Mesothelial cell of epicardium (in vitro differentiated cells): ENCODE measurements at places on chromosomes 5 and 9. TPM values are rescaled to one million over a fixed set of nuclear protein-coding genes. Genes with fewer than 3 reads are reported as not detected.

DNA sequence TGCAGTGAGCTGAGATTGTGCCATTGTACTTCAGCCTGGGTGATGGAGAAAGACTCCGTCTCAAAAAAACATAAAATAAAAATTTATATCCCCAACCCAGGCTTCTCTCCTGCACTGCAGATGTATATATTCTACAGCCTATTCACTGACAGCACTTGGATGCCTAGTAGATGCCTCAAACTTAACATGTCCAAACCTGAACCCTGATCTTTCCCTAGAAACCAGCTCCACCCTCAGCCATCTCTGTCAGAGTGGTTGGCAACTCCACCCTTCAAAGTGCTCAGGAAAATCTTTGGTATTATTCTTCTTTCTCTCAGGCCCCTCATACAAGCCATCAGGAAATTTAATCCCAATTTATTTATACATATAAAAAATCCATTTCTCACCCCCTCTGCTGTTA, 36.9 kb upstream of the TXN start:
- DNase-seq = no peak

- DNase-seq = no peak
Observed at GRCh38 chr5:117072439-117072838, 497.8 kb upstream of the SEMA6A start.

The NSG2 gene
- not detected in 3 replicates for total RNA-seq

DNA sequence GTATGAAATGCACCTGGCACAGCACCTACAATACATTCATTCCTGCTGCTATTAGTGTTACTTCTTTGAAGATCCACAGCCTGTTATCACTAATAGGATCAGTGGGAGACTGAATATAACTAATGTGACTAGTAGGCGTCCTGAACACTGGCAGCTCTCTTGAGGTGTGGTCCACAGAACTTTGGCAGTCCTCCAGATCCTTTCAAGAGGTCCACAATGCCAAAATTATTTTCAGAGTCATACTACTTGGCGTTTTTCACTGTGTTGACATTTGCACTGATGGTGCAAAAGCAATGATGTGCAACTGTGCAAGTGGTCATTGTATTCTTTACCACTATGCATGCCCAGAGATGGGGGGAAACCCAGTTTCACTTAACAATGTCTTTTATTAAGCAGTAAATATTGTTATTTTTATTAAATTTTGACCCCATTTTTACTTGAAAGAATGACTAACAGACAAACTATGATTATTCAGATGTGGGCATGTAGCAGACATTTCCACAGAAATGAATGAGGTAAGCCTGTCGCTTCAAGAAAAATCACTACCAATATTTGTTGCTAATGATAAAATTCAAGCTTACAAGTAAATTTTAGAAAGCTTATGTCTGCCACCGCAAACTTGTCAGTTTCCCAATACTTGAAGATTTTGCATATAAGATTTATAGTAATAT, 48.9 kb downstream of the ADRB2 start:
- no peak for DNase-seq

The SLC27A6 gene
- total RNA-seq = 26.3 to 30.0 TPM (median 28.4 TPM) in 3 replicates

GRCh38 chr9:114050226-114050568, 27.9 kb downstream of the AMBP start:
- no peak for DNase-seq

- peak; percentile 86 for DNase-seq
Observed at GRCh38 chr5:132238169-132238744, 10.6 kb upstream of the P4HA2 start.
